Hypothalamus (tissue), 51 donors: ENCODE measurements at places on chromosomes 5 and 9.

DNA sequence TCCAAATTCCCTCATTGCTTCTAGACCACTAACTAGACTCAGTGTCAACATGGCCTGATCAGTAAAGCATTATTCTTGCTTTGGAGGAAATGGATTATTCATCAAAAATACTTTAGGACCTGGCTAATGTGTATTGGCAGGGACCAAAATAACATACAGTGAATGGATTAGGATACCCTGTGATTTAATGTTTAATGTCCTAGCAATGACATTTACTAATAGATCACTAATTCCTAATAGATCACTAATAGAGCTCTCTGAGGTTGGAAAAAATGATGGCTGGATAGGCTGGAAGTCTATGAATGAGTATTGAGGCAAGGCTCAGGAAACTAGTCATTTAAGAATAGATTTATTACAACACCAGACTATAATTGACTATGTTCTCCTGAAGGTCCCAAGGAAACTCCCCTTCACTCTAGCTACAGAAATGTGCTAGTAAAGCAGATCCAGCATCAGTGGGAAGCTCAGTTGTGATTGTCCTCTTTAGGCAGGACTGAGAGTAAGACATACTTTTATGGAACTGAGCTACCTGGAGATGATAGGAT lies 46.1 kb upstream of the CHSY3 start:
- no peak for DNase-seq

GRCh38 chr9:134891053-134891452 lies 10.4 kb downstream of the FCN2 start:
- no peak for DNase-seq

- no peak for DNase-seq
Observed at GRCh38 chr9:4667681-4668080, 1.4 kb upstream of the SPATA6L start.

DNA sequence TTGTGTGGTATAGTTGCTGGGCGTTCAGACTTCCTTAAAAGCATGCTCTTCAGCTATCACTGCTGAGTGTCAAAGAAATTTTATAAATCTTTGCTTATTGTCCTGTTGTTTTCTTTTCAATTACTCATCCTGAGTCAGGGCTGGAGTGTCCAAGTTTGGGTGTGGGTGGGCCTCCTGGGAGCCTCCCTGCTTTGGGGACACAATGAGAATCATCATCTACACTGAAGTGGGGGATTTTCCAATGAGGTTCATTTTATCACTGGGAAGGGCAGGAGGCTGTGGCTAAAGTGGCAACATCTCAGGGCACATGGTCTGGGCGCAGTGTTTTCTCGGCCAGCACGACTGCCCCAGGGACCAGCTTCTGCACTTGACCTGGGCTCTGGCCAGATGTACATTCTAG lies 19.5 kb downstream of the GFPT2 start:
- no peak for DNase-seq

GRCh38 chr9:133609311-133610098 lies at the start of gene FAM163B:
Gene FAM163B, minus strand, starts transcription at chr9:133609389. Its CDS starts 29,166 bp downstream, at chr9:133580223.
- DNase-seq = peak; percentile 29

DNA sequence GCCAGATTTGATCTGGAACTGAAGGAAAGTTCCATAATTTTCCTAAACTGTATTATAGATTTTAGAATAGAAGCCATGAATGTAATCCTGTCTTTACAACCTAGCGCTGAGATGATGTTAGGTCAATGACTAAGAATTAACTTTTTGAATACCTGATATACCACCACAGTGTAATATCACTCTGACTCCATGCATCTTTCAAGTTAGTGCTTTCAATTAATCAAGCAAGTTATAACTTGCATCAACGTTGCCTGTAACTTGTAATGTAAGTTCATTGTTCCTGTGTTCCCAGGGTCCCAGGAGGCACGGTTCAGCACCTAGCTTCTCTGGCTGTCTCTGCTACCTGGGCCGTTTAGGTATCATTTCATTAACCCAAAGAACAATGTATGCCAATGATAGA lies 139.3 kb downstream of the CSNK1G3 start:
- no peak for DNase-seq

- DNase-seq = no peak
Observed at GRCh38 chr9:85453850-85454249, 287.9 kb downstream of the AGTPBP1 start.

GRCh38 chr9:137405677-137406081 lies 17.3 kb downstream of the EXD3 start:
- DNase-seq = no peak

DNA sequence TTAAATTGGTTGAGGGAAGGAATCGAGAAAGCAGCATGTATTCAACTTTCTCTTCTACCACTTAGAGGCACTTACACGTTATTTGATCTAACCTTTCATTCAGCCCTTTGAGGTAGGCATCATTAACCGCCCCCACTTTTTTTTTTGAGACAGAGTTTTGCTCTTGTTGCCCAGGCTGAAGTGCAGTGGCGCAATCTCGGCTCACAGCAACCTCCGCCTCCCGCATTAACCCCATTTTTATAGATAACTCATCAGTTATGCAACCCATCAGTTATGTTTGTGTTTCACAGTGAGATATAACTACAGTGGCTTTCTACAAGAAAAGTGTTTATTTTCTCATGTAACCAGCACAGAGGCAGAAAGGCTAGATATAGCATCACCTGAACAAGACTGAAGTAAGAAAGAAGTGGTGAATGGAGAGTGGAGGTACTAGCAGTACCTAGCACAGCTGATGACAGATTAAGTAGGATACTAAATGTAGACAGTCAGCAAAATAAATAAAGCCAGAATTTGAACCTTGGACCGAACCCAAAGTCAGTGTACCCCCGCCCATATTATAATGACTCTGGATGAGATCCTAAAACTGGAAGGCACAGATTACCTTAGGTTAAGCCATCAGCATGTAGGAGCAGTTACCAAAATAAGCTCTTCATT lies 91.2 kb downstream of the PJA2 start:
- no peak for DNase-seq

- DNase-seq = no peak
Observed at GRCh38 chr9:27209034-27209433, 87.9 kb downstream of the EQTN start.

GRCh38 chr5:14668181-14668591 lies 3.7 kb downstream of the OTULIN start:
- no peak for DNase-seq

- DNase-seq = no peak
Observed at GRCh38 chr5:112914584-112914983, 7.4 kb downstream of the REEP5 start.

DNA sequence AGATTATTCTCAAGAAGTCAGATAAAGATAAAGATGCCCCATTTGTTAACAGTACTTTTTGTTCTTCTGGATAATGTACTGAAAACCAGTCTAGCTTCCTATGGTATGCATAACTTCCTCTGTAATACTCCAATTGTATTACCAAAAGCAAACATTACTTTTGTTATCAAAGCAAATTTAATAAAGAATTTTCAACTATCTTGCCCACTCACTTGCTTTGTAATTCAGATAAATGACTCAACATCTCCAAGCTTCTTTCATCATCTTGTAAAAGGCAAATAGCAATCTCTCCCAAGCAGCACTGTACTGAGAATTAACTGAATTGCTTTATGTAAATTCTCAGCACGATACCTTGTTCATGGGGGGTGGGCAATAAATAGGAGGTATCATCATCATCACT lies 98.3 kb downstream of the NFIB start:
- DNase-seq = no peak

GRCh38 chr5:123125962-123126732 lies 37.1 kb downstream of the PRDM6 start:
- no peak for DNase-seq

GRCh38 chr5:127518319-127518621 lies 830 bp downstream of the PRRC1 start:
- no peak for DNase-seq

DNA sequence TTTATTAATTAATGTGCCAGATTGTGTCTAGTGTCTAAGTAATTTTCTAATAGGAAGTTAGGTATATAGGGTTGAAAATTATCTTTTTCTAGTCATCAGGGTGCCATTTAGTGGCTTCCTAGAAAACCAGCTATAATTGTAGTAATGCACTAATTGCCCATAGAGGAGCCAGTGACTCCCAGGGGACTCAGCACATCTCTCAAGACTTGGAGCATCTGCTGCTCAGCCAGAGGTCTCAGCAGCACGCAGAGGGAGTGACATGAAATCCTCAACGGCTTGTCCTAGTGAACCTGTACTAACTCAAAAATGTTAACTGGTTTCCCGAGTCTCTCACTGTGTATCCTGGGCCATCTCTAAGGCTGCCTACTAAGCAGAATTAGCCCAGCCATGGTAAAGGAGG lies 78.2 kb upstream of the MAN2A1 start:
- no peak for DNase-seq

- DNase-seq = no peak
Observed at GRCh38 chr5:81631124-81631523, 119.8 kb downstream of the SSBP2 start.

DNA sequence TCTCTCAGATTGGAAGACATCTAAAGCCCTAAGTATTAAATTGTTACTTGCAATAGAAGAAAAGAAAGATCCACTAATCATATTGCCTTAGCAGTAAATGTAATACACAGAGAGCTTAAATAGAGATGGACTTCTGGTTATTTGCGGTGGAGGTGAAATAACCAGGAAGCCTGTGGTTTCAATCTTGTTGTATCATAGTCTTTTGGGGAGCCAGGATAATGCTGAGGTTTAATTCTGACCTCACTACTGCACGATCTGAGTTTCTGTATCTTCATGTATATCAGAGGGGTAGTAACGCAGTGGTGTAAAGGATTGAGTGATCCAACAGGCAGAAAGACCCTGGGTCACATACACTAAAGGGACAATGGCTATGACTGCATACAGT lies 71.7 kb downstream of the ANKRD55 start:
- no peak for DNase-seq
